ENCODE measurements at places on chromosomes 13 and 19.

- no peak for DNase-seq
These were observed 69.7 kb downstream of the ZNF100 start for GRCh38 chr19:21697698-21698097.

DNA sequence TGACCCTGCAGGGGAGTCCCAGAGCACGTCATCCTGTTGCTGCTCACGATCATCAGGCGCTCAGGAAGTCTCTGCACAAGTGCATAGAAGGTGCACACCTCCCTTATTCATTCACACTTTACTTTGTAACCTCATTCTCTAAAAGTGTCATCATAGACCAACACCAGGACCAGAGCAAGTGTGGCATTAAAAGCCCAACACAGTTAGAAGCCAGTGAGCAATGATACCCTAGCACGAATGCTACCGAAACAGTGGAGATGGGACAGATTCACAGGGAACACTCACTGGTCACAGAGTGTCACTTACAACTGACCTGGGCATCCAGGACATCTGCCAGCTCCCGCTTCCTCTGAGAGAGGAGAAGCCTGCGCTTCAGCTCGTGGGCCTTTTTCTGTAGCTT, 17.0 kb downstream of the HAUS8 start:
- DNase-seq: no peak

- DNase-seq: peak; percentile 67
These were observed 76.6 kb upstream of the KLF12 start for GRCh38 chr13:74210693-74211393.

DNA sequence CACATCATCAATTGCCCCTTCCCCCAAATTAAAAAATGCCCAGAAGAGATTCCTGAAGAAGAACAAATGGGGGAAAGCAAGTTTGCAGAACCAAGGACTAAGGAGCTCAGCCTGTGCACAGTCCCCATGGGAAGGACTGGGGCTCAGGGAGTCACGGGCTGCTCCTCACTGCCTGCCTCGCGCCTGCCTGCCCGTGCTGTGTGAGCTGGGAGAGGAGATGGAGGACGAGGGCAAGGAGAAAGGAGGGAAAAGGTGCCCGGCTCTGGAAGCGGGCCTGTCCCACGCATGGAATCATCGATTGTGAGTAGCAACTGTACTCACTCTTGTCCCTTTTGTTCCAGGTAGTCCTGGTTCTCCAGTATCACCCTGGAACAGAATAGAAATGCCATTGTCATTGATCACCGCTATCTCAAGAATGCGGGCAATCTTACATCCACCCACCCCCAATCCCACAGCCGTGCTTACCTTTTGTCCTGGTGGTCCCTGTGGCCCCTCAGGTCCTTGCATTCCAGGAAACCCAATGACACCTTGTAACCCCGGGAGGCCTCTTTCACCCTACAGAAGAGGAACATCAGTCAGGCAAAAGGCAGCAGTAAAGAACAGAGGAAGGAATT, 93.4 kb downstream of the COL4A1 start:
- no peak for DNase-seq

DNA sequence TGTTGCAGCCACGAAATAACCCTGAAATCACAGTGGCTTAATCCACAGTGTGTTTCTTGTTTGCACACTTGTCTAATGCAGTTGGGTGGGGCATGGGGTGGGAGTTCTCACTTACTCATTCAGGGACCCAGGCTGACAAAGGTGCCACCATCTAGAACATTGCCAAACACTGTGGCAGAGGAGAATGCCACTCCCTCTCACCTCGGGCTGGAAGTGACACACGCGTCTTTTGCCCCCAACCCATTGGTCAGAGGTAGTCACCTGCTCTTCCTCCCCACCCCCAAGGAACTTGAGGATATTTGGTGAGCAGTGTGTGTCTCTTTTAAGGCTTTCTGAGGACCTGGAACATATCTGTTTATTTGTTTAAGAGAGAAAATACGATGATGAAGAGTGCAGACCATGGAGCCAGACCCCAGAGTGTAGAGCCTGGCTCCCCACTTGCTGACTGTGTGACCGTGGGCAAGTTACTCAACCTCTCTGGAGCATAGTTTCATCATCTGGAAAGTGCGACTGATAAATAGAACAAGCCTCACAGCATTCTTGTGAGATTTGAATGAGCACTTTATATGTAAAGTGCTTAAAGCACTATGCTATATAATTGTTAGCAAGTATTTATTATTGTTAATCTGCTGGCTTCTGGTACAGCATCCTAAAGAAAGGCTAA, 17.4 kb downstream of the GPR183 start:
- no peak for DNase-seq

DNA sequence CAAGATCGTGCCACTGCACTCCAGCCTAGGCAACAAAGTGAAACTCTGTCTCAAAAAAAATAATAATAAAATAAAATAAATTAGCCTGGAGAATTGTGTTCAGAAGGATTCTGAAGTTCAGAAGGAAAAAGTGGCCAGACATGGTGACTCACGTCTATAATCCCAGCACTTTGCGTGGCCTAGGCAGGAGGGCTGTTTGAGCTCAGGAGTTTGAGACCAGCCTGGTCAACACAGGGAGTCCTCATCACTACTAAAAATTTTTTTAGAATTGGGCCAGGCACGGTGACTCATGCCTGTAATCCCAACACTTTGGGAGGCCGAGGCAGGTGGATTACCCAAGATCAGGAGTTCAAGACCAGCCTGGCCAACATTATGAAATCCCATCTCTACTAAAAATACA, 6.0 kb downstream of the RDH8 start:
- no peak for DNase-seq

Data from right atrium auricular region (tissue), 2 donors.